ENCODE measurements at places on chromosomes 3 and 15.

DNA sequence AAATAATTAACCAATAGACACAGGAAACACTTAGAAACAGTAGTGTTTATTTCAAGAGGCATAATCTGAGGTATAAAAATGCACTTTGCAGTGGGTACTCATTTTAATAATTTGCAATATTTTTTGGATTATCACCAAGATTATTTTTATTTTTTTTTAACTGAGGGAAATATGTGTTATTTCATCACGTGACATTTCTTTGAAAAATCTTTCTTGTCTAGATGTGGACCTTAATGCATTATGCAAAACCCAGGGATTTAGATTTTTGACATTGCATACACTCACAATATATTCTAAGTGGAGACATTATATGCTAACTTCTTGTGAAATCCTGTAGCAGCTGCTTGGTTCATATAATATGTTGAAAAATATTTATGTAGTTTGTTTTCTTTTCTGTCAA, 260.4 kb upstream of the MEIS2 start:
- DNase-seq: no peak

DNA sequence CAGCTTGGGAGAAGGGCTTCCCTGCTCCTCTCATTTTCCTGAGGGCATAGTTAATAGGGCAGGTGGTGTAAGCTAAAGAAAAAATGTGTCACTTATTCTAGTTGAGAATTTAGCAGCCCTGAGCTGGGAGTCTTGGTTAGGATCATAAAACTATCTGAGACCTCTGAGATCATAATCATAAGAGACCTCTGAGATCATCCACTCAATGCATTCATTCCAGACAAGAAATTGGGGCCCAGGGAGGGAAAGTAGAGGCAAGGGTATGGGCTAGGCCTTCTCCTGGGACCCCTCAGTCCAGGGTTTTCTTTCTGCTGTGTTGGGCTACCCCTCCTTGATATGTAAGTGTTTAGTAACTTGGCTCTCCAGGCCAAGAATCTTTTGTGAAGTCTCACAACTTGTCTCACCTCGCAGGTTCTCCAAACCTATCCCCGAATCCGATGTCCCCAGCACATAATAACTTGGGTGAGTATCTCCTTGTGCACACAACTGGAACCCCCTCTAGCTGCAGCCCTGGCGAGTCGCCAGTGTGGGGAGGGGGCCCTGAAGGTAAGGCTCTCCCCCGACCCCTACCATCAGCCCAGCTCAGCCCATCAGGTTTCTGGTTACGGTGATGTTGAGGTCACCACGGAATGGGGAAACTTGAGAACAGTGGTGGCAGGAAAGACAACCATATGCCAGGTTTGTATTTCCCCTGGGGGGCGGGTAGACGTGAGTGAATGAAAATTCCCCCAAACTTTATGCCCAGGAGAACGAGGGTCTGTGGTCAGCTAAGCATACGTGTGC, 84.1 kb downstream of the AAGAB start:
- no peak for DNase-seq

- peak; percentile 63 for DNase-seq
Observed at GRCh38 chr3:11140030-11140712, 14.1 kb upstream of the HRH1 start.

DNA sequence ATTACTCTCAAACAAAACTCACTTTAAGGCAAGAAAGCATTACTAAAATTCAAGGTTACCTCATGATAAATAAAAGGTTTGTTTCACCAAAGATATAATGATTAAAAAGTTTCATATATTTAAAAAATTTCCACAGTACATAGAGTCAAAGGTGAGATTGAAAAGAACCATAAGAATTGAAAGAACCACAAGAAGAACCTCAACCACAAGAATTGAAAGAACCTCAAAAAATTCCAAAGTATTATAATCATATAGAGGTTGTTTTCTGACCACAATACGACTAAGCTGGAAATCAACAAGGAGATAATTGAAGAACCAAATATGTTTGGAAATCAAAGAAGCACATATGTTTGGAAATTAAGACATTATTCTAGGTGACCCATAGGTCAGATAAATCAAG, 52.7 kb downstream of the SLC25A36 start:
- peak; percentile 6 for DNase-seq

GRCh38 chr3:43142472-43142871, 36.6 kb upstream of the POMGNT2 start:
- DNase-seq: no peak

DNA sequence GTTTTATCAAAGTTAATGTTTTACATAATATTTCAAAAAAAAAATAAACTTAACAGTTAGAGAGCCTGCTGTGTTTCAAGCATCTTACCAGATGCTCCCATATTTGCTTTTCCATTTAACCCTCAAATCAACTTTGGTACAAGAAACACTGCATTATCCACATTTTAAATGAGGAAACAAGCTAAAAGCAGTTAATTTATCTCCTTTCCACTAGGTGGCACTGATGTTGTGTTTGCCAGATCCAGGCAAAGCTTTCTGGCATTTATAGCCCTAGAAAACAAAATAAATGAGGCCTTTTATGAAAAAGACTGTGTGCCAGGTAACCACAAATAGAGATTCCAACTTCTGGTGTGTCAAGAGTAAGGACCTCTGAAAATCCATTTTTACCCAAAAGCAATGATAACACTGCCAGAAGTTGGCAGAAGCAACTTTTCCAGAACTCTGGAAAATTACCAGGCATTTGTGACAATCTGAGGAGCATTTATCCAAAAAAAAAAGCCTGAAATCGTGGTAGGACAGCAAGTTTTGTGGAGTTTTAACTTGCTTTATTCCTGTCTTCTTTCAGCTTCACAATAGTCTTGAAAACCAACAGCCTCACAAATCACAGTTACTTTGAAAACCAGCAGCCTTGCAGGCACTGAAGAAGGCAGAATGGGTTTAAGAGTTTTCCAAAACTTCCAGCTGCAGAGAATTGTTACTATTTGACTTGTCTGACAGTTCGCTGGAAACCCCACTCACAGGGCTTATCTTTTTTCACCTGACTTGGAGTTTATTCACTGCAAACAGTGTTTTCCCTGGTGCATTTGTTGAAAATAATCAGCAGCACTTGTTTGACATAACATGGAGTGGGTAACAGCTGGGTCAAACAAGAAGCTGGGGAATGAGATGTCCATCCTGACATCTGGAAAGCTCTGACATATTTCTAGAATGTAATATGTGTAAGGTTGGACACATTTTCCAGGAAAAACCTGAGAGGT, 9.2 kb downstream of the FAM162A start:
- DNase-seq: peak; percentile 71
